ENCODE measurements at places on chromosomes 16 and 17.

GRCh38 chr16:27786923-27787625 is 237.1 kb downstream of the KATNIP start:
- no peak for DNase-seq

DNA sequence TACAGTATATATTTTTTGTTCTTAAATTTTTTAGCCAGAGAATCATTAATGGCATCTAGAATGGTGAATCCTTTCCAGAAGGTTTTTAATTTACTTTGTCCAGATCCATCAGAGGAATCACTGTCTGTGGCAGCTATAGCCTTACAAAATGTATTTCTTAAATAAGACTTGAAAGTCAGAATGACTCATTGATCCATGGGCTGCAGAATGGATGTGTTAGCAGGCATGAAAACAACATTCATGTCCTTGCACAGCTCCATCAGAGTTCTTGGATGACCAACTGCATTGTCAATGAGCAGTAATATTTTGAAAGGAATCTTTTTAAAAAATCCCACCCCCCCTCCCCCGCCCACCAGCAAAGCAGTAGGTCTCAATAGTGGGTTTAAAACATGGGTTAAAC is 51.4 kb downstream of the CACNG1 start:
- DNase-seq: no peak

DNA sequence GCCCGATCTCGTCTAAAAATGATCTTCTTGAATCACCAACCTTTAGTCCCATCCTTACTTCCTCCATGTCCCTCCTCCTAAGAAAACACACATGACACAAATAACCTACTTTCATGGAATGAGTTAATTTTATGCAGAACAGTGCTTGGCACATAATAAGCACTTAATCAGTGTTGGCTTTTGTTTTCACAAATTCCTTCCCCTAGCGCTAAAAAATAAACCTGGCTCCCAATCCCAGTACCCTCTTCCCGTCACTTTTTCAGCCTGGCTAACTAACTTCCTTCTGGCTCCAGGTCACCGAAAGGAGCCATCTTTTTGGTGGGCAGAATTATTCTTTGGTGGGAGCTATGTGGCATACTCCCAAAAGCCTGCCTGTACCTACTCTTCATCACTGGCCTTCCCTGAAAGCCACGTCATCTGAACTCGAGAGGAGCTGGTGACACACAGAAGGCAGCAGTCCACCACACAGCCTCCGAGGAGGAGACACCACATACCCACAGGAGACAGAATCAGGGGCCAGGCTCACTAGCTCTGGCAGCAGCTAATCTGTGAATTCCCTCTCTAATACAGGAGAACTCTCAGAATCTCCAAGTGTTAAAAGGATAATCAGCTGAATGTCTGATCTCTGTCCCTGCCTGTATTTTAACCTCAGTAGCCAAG is 114.5 kb downstream of the SMG6 start:
- DNase-seq: no peak

GRCh38 chr17:49201481-49201927 is 8.9 kb downstream of the GNGT2 start:
- no peak for DNase-seq

DNA sequence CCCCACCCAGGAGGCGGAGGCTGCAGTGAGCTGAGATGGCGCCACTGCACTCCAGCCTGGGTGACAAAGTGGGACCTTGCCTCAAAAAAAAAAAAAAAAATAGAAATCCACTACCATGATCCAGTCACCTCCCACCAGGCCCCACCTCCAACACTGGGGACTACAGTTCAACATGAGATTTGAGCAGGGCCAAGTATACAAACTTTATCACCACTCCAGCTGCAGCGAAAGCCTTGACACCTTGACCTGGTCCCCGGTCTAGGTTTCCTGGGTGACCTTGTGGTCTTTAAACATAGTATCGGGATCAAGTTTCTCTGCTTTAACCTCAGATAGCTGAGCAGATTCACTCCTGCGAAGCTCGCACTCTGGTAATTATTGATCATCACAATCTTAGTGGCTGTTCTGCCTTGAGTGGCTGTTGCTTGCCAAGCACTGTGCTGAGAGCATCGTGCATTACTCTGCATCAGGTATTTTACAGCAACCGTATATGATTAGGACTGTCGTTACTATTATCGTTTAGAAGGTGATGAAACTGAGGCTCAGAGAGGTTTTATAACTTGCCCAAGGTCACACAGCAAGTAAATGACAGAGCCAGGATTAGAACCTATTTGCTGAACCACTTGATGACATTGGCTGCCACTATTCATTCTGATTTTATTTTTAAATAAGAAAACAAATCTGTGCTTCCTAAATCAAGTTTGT is 50.3 kb upstream of the MEAK7 start:
- DNase-seq: no peak

DNA sequence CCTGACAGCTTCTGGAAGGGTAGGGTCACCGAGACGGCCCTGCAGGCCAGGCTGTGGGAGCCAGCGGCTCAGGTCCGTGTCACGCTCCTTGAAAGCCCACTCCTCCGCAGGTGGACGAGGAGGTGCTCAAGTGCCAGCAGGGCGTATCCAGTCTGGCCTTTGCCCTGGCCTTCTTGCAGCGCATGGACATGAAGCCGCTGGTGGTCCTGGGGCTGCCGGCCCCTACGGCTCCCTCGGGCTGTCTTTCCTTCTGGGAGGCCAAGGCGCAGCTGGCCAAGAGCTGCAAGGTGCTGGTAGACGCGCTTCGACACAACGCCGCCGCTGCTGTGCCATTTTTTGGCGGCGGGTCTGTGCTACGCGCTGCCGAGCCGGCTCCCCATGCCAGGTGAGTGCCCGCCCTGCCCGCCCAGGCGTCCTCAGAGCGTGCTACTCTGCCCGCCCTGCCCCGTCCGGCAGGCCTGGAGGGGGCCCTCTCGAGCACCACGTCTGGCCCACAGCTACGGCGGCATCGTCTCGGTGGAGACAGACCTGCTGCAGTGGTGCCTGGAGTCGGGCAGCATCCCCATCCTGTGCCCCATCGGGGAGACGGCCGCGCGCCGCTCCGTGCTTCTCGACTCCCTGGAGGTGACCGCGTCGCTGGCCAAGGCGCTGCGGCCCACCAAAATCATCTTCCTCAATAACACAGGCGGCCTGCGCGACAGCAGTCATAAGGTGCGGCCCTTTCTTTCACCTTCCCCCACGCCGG is 1.3 kb downstream of the NAGS start:
- DNase-seq: no peak

- no peak for DNase-seq
These were observed 36.5 kb downstream of the ABCC6 start for GRCh38 chr16:16186820-16187219.

- no peak for DNase-seq
These were observed 50.1 kb downstream of the AXIN2 start for GRCh38 chr17:65511316-65511715.

DNA sequence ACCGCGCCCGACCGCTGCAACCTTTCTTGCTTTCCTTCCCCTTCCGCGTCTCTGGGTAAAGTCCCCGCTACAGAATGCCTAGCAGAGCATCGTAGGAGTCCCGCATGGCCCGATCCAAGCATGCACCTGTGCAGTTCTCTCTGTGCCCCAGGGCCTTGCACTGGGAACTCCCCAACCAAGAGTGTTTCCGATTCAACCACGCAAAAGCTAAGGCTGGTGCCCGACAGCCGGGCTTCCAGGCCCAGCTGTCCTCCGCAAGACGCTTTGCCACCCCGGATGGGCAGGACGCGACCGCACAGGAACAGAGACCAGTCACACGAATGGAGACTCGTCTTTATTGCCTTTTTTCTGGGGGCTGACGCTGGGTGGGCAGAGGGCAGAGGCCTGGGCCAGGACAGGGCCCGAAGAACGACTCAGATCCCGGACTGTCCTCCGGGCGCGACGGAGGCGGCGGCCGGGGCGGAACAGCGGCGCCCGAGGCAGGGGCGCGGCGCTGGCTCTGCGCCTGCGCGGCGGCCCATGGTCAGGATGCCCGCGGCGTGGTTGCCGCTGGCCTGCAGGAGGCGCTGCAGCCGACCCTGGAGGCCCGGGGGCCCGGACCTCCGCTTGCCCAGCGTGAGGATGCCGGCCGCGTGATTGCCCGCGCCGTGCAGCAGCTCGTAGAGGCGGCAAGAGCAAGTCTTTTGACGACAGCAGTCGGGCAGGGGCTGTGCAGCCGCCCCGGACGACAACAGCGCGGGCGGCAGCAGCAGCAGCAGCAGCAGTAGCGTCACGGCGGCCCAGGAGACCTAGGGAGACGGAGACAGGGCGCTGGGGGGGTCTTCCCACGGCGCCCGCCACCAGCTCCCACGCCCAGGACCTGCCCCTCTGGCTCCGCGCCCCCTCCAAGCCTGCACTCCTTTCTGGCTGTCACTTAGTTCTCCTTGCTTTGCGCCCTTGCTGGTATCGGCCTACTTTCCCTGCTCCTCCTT is 1.2 kb downstream of the HCRT start:
- DNase-seq: peak; percentile 87

DNA sequence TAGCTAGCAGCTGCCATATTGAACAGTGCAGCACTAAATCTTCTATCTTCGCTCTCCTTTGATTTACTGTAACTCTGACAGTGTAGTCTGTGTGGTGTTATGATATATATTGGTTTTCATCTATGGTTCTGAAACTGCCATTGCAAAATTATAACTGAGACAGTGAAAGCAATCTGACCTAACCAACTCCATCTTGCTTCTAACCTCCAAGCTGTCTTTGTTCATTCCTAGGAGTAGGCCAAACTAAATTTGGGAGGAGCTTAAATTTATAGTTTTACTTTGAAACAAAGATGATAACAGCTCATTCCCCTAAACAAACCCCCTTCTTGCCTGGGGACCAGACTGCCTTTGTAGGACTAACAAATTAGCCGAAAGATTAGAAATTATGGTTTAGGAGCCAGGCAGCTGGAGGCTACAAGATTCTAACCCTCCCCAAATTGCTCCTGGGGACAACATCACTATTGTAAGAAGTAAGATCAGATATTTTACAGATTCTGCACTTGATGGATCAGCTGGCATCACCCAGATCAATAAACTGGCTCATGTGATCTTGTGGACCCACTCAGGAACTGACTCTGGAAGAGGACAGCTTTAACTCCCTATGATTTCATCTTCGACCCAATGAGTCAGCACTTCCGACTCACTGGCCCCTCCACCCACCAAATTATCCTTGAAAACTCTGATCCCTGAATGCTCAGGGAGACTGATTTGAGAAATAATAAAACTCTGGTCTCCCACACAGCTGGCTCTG is 47.0 kb upstream of the FBXO47 start:
- DNase-seq: no peak
